ENCODE measurements at places on chromosomes 16 and 17. TPM values are rescaled to one million over a fixed set of nuclear protein-coding genes. Genes with fewer than 3 reads are reported as not detected.

GRCh38 chr16:12518241-12519175 lies 285.2 kb downstream of the CPPED1 start:
- no peaks in the 10 kb centered on the region for H3K36me3 ChIP-seq
- no peak overlapping the region for H3K27ac ChIP-seq
- H3K27me3 ChIP-seq = no peaks in the 10 kb centered on the region
- H3K4me1 ChIP-seq = no peaks in the 10 kb centered on the region
- no peak overlapping the region for H3K4me3 ChIP-seq

DNA sequence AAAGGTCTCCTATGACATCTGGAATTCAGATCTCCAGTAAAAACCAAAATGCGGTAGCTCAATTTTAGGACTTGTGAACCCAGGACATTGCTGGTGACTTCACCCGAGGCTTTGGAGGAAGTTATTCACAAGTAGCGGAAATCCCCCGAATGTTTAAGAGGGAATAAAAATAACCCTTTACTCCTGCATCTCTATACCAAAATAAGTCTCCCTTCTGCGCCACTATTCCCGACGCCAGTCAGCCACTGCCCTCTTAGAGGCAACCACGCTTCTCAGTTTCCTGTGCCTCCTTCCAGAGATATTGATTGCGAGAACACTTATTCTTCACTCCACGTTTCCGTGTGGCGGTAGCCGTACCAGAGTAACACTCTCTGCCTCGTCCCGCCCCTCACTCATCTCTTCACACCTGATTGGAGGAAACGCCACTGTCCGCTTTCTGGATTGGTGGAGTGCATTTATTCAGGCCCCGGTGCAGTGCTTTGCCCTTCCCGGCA lies 27.4 kb downstream of the EMP2 start:
- peaks cover 27% of the 10 kb centered on the region for H3K4me1 ChIP-seq
- no peaks in the 10 kb centered on the region for H3K27me3 ChIP-seq
- no peak for DNase-seq
- H3K36me3 ChIP-seq = no peaks in the 10 kb centered on the region
- H3K27ac ChIP-seq = no peak overlapping the region

- DNase-seq = no peak
- no peaks in the 10 kb centered on the region for H3K4me1 ChIP-seq
- H3K27me3 ChIP-seq = no peaks in the 10 kb centered on the region
- H3K27ac ChIP-seq = no peak overlapping the region
Observed at GRCh38 chr17:51481370-51481769, 221.0 kb downstream of the UTP18 start.

DNA sequence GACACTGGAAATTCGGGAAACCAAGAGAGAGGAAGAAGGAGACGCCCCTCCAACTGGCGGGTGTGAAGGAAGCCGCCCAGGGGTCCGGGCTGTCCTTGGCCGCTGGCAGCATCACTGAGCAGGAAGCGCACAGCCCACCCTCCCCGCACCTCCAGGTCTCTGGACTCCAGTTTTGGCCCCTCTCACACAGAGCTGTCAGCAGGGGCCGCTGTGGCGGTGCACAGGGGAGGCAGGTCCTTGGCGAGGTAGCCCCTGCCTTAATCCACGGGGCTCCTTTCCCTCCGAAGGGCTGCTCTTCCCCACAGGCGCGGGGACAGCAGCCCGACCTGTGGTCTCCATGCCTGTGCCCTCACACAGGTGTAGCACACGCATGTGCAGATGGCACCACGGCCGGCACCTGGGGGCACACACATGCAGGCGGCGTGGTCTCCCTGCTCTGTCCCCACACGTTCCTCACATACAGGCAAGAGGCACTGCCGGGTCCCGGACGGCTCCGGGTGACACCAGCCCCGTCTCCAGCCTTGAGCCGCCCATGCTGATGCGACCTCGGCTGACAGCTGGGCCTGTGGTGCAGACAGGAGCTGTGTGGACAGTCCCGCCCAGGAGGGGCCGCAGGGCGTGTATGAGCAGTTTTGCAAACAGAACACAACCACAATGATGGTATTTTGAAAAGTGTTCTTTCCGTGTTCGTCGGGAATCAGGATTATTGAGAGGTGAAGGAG lies 26.6 kb upstream of the CHMP6 start:
- peaks cover 15% of the 10 kb centered on the region for H3K36me3 ChIP-seq
- no peak overlapping the region for H3K4me3 ChIP-seq
- no peaks in the 10 kb centered on the region for H3K27me3 ChIP-seq
- no peak for DNase-seq
- no peak overlapping the region for H3K27ac ChIP-seq
- H3K4me1 ChIP-seq = peaks cover 42% of the 10 kb centered on the region

Gene CD300LF
- not detected for total RNA-seq

GRCh38 chr16:1979271-1980029 lies 1.8 kb downstream of the NOXO1 start:
- H3K4me3 ChIP-seq = no peak overlapping the region
- H3K36me3 ChIP-seq = peaks cover 44% of the 10 kb centered on the region
- DNase-seq = no peak
- no peak overlapping the region for H3K27ac ChIP-seq
- H3K27me3 ChIP-seq = no peaks in the 10 kb centered on the region

Measured in gastrocnemius medialis (tissue), 4 donors.